Spleen (tissue), 13 donors: ENCODE measurements at places on chromosomes 6 and 20. TPM values are rescaled to one million over a fixed set of nuclear protein-coding genes. Genes with fewer than 3 reads are reported as not detected.

ZBP1 gene
- 11.2 TPM for polyA plus RNA-seq

ZKSCAN8 gene
- 3.1 TPM for polyA plus RNA-seq

RANBP9 gene
- polyA plus RNA-seq = 14.5 TPM

MEI4 gene
- polyA plus RNA-seq = not detected
